ENCODE measurements at places on chromosomes 3 and 15.

- no peak for DNase-seq
Measured at GRCh38 chr3:128554100-128554464, 61.1 kb upstream of the GATA2 start.

DNA sequence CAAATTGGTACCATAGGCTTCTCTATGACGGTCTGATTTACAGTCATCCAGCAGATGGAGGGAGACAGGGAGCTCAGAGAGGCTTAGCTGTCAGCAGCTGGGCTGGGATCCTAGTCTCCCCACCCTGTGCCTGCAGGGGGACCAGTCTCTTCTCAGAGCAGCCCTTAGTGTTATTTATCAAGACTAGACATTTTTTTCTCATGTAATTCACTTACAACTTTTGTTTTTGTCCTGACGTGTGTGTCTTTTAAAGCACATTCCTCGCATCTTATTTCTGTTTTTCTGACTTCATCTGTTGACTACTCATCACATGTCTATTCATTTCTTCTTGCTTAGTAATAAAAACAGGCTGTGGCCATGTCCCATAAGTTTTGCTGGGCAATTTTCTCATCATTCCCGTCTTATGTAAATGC, 116.1 kb downstream of the KLF13 start:
- DNase-seq = no peak

GRCh38 chr3:100613721-100614390, 4.5 kb downstream of the ADGRG7 start:
- no peak for DNase-seq

DNA sequence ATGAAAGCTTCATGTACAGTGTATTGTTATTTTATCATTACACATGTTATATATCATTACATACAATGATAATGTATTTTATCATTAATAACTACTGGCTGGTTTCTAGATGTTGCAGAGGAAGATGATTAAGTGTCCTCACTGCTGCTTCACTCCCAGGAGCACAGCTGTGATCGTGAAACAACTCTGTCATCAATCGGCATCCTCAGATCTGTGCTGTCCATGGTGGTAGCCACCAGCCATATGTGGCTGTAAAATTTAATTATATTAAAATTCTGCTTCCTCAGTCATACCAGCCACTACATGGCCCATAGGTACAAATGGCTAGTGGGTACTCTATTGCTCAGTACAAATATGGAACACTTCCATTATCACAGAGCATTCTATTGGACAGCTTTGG, 379.4 kb upstream of the CFAP20DC start:
- no peak for DNase-seq

GRCh38 chr15:88747111-88747510, 56.1 kb upstream of the ACAN start:
- DNase-seq = no peak

DNA sequence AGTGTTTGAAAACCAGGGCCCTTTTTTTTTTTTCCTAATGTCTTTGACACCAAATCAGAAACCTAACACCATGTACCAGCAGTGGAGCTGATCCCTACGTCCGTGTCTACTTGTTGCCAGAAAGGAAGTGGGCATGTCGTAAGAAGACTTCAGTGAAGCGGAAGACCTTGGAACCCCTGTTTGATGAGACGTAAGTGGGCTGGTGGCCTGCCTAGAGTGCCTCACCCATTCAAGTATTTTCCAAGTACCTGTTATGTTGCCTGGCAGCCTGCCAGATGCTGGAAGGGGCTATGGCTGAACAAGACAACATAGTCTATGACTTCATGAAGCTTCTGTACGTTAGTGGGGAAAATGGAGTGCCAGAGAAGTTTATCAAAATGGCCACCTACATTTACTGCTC, 39.7 kb downstream of the ESYT3 start:
- DNase-seq = no peak

- DNase-seq = no peak
Measured at GRCh38 chr3:168608926-168609325, 513.2 kb upstream of the GOLIM4 start.

DNA sequence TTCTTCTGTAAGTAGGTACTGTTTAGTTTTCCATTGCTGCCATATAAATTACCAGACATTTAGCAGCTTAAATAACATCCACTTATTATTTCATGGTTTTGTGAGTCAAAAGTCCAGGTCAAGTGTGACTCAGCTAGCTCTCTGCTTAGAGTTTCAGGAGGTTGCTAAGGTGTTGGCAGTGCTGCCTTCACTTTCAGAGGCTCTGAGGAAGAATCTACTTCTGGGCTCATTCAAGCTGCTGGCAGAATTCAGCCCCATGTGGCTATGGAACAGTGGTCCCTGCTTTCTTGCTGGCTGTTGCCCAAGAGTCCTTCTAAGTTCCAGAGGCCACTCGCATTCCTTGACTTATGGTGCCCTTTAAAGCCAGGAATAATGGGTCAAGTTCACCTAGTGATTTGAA, 4.5 kb downstream of the CFAP44 start:
- no peak for DNase-seq

- no peak for DNase-seq
Measured at GRCh38 chr3:121063628-121064027, 155.6 kb downstream of the STXBP5L start.

DNA sequence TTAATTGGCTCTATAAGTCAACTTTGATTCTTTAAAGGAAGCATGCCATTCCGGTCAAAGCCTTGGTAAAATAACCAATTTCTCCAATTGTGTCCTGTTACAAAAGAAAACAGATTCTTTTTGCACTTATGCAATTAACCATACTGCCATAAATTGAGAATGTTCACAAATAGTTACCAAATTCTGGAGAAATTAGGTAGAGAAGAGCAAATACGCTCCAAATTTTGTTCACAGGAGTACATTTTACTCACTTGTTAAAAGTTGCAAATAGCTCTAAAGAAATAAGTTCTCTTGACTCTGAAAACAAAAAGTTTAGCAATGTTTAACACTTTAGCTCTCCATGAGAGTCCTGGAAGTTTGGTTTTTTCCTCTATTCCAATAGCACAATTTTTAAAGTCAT, 11.1 kb downstream of the MAGEF1 start:
- no peak for DNase-seq

DNA sequence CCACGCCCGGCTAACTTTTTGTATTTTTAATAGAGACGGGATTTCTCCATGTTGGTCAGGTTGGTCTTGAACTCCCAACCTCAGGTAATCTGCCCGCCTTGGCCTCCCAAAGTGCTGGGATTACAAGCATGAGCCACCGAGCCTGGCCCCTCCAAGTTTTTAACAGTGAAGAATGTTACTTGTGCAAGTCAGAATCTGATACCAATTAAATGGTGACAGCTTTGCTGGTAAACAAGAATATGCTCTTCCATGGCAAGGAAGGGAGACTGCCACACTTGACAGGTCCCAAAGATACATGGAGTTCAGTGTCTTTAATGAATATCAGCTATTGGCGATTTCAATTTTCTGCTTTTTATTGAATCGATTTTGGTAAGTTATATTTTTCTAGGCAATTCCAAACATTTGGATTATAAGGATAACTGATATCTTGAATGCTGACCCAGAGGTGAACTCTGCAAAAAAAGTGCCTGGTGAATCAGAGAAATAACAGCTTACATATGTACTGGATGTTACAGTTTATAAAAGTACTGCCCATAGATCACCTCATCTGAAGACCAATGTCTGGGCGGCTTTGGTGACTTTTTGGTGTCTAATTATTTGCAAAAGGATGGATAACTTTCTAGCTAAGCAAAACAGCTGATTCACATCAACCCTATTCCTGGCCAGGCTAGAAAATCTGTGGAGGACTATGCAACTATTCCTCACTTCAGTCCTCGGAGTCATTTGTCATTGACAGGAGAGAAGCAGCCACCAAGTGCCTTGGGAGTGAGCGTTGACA, 1.2 kb downstream of the PARP16 start:
- DNase-seq = no peak

GRCh38 chr3:142586803-142587406, 8.4 kb upstream of the ATR start:
- no peak for DNase-seq

- DNase-seq = no peak
Measured at GRCh38 chr15:78264304-78265136, at the start of gene DNAJA4. TSS of gene DNAJA4 (plus strand) at chr15:78264562. CDS start at chr15:78264764, 202 bp downstream.

- no peak for DNase-seq
Measured at GRCh38 chr3:43790060-43790459, 99.3 kb downstream of the ABHD5 start.

- no peak for DNase-seq
Measured at GRCh38 chr3:156644958-156645357, 29.4 kb upstream of the TIPARP start.
